ENCODE measurements at places on chromosomes 12 and 14.

DNA sequence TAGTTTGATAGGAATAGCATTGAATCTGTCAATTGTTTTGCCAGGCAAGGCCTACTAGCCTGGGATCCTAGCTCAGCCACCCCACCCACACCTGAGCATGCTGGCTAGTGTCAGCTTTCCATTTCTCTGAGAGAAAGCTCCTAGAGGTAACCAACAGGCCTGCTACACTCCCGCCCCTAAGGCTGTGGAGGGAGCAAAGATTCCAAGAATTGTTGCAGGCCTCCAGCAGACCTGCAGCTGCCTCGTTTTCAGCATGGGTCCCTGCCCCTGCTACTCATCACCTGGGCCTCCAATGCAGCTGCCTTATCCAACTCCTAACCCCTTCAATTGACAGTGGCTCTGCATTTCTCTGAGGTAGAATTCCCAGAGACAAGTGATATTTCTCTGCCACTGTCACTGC lies 852.4 kb upstream of the MDGA2 start:
- no peak for ATAC-seq

GRCh38 chr12:52243856-52244614 lies 11.0 kb downstream of the KRT7 start:
- ATAC-seq, result peak; percentile 92

DNA sequence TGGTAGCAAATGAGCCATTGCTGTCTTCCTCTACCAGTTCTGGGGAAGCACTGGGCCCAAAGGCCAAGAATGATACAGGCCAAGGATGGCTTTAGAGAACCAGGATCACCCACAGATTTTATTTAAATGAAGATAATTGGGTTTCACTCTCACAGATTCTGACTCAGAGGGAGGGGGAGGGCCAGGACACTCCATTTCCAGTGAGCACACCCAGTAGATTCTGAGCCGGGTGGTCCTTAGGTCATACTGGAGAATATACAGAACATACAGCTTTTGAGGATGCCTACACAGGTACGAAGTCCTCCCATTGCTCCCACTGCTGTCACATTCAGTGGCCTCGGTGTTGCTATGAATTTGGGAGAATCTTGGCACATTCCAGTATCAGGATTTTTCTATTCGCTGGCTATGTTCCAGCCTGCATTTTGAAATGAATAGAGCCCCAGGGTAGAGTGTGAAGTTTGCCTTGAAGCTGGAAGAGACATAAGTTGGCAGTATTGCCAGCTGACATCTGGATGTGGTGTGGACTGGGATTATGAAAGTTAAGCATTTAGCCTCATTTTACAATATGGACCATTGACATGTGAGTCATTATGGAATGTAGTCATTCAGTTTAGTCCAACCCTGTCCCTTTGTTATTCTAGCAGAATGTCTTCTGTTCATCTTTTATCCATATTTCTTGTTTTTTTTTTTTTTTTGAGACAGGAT lies 45.8 kb upstream of the POC1B start:
- no peak for ATAC-seq

DNA sequence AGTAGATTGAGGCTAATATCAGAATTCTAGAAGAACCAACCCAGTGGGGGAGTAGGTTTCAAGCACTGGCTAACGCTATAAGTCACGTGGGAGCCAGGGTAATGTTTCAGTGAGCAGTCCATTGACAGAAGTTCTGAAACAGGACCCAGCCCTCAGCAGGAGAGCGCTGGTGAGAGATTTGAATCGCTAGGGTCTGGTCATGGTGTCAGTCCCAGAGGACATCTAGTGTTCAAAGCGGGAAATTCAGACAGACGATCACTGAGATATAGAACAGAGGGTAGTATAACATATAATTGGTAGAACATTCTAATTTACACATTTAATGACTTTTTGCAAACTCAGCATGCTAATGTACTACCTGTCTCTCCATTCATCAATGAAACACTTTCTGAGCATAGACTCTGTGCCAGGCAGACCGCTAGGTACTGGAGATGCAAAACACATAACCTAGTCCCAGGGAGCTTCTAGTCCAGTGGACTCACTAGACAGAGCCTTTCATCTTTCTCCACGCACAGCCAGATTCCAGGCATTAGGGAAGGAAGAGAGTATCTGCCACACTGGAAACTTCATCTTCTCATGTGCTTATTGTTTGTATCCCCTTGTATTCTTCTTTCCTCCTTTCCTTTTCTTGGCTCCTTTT lies 35.4 kb upstream of the RNASE3 start:
- peak; percentile 91 for ATAC-seq

DNA sequence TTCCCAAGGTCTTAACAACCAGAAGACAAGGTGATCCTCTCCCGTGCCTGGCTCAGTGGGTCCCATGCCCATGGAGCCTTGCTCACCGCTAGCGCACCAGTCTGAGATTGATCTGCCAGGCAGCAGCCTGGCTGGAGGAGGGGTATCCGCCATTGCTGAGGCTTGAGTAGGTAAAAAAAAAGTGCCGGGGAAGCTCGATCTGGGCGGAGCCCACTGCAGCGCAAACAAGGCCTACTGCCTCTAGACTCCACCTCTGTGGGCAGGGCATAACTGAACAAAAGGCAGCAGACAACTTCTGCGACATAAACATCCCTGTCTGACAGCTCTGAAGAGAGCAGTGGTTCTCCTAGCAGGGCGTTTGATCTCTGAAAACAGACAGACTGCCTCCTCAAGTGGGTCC lies 104.0 kb downstream of the C14orf39 start:
- no peak for ATAC-seq

DNA sequence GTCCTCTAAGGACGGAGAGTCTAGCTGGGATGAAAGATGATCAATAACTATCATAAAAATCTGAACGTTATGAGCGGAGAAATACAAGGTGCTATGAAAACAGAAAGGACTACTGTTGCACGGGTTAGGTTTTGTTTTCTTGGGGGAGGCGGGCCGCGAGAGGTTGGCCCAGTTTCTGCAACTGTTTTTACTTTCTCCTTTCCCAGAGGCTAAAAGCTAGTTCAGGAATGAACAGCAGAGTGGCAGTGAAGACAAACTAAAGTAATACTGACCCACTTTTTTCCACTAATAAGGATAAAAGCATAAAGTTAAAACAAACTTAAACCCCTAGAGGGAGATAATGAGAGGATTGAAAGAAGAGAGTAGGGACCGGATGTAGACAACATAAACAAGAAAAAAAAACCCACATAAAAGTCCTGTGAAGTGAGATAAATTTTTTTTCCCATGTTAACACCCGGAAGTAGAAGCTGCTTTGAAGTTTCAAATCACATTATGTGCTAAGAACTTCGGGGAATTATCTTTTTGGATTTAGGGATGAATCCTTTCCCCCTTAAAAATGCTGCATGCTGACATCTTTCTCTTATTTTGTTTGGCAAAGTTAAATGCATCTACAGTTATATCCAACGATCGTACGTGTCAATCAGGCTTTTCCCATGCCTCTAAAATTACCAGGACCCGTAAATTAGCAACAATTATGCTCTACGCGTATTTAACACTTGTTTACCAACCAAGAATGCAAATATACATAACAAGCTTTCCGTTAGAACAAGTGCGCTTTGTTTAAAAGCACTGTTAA lies 1.0 kb upstream of the CDK17 start:
- peak; percentile 50 for ATAC-seq

- no peak for ATAC-seq
Measured at GRCh38 chr12:72273851-72274351, 1.7 kb downstream of the TRHDE start.

DNA sequence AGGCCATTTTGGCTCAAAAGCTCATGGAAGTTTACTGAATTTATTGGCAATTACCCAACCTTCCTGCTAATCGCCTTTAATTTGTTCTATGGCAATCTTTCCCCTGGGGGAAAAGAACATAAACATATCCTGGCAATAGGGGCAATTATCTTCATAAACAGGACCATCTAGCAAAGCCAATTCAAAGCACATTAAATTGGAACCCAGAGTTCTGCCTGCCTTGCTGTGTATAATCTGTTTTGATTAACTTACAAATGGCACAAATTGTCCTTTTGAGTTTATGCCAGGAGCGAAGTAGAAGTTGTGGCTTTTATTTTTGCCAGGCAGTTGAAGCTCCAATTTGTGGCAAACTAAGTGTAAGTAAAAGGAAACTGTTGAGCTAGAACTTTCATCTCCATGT lies 68.6 kb downstream of the C12orf50 start:
- peak; percentile 46 for ATAC-seq

DNA sequence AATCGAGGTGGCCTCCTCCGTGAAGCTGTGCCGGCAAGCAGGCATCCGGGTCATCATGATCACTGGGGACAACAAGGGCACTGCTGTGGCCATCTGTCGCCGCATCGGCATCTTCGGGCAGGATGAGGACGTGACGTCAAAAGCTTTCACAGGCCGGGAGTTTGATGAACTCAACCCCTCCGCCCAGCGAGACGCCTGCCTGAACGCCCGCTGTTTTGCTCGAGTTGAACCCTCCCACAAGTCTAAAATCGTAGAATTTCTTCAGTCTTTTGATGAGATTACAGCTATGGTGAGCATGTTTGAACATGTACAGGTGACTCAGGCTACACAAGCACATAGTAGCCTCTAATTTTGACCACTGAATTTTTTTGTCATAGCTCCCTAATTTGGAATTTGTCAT lies 59.7 kb downstream of the ATP2A2 start:
- ATAC-seq, result no peak

DNA sequence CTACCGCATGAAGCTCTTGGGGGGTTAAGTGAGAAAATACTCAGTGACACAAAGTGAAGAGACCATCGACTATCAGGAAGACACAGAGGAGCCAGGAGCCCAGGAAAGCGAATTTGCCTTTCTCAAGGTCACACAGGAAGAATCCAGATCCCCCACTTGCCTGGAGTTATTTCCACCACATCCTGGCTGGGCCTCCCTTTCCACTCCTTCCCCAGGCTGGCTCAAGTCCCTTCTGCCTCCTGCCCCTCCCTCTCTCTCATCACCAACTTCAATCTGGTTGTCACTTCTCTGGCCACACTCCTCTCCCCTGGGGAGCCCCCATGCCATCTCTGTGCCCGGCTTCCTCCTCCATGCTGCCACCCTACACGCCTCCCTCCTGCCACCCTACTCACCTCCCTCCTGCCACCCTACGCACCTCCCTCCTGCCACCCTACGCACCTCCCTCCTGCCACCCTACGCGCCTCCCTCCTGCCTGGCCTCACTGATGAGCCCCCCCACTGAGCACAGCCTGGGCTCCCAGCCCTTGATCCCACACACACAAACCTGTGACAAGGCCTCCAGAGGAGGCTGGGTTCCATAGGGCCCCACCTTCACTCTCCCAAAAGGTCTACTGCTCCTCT lies 6.3 kb downstream of the SCNN1A start:
- no peak for ATAC-seq

GRCh38 chr12:121582583-121583333 lies 1.9 kb upstream of the KDM2B start:
- no peak for ATAC-seq

DNA sequence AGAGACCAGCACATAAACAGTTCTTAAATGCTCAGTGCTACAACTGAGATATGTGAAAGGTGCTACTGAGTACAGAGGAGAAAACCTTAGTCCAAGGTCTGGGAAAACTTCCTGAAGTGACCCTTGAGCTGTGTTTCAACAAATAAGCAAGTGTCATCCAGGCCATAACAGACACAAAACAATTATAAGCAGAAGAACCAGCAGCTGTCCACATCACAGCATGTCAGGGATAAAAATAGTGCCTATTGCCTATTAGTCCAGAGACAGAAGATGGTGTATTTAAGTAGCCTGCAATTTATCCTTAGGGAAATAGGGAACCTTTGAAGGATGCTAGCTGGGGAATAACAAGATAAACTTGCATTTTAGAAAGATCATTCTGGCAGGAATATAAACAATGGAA lies 237.8 kb downstream of the SPTSSA start:
- ATAC-seq, result no peak

DNA sequence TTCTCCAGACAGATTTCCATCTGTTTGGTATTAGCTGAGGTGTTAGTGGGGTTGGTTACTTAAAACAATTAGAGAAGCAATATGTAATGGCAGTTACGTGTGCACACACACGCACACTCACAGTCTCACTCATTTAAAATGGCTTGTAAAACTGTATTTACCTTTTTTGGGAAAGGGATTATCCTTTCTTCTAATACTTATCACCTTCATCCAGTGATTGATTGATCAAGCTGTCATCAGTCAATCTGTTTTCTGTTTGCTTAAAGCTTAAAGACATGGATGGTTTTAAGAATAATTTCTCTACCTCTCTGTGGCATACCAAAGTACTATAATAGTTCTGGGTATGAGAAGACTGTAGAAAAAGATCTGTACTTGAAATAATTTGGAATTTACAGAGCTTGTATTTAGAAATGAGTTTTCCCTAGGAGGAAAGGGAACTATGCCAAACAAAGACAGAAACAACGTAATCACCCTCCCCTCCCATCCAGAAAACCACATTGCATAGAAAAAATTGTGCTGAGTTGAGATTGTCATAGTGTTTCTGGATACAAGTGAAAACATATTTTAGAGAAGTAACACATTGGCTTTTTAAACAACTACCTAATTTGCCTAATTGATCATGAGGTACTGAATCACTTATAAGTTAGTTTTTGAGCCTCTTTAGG lies 455.8 kb downstream of the PCNX1 start:
- ATAC-seq, result peak; percentile 38

DNA sequence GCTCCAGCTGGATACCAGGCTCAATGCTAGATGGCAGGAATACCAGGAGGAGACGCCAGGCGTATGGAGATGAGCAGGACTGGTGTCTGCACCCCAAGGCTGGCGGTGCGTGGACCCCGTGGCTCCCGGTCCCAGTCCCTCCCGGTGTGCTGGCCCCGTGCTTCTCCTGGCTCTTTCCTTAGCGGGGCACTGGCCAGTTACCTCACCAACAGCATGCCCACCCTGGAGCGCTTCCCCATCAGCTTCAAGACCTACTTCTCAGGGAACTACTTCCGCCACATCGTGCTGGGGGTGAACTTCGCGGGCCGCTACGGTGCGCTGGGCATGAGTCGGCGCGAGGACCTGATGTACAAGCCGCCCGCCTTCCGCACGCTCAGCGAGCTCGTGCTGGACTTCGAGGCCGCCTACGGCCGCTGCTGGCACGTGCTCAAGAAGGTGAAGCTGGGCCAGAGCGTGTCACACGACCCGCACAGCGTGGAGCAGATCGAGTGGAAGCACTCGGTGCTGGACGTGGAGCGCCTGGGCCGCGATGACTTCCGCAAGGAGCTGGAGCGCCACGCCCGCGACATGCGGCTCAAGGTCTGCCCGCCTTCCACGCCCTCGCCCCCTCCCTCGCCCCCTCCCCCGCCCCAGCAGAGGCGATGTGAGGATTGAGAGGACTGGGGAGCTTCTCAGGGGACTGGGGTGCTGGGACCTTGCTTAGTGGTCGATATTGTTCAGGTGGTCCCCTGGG lies 14.6 kb downstream of the VASH1 start:
- no peak for ATAC-seq

DNA sequence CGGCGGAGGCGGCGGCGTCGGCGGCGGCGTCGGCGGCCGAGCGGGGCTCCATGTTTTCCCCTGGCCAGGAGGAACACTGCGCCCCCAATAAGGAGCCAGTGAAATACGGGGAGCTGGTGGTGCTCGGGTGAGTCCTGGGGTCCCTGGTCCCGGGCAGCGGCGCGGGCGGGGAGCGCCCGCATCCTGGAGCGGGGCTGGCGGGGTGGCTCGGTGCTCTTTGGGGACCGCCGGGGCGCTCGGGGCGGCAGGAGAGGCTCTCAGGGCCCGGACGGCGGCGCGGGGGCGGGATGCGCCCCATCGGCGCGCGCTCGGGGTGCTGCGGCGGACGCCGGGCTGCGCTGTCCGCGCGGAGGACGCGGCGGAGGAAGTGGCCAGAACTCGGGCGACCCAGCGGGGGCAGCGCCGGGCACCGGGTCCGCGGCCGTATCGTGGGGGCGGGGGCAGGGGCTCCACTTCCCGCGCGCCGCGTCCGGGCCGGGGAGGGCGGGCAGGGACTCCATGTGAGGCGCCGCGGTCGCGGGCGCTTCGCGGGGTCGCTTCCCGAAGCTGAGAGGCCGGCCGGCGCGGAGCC lies 485 bp downstream of the PELI2 start:
- ATAC-seq, result no peak
